ENCODE measurements at places on chromosomes 6 and 20.

- no peak for DNase-seq
These were observed 972 bp downstream of the GSTA3 start for GRCh38 chr6:52908526-52908925.

DNA sequence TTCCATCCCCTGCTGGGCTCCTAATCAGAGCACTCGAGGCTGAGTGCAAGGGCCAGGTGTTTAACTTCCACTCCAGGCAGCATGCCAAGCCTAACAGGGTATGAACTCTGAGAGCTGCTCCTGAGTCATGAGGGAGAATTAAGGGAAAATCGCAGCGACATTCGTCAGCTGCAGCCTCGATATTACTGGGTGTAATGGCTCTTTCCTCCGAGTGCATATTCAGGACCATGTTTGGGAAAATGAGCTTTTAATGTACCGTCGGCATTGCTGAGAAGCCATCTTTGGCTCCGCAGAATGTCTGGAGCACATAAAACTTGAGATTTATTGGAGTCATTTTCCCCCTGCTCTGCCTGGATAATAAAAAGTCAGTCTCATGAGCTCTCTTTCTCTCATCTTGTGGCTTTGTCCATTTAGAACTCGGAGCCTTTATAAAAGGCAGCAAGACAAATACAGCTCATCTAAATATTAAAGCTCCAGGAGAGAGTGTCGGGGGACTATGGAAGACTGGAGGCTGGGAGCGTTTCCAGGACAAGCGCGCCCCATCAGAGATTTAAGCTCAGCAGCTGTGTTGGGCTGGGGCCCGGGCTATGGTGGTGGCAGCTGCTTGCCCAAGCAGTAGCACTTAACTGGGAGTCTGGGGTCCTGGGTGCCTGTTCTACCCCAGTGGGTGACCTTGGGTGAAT lies 103.7 kb downstream of the TOX2 start:
- no peak for DNase-seq

- DNase-seq, result no peak
These were observed 54.6 kb downstream of the FOXC1 start for GRCh38 chr6:1664329-1664728.

DNA sequence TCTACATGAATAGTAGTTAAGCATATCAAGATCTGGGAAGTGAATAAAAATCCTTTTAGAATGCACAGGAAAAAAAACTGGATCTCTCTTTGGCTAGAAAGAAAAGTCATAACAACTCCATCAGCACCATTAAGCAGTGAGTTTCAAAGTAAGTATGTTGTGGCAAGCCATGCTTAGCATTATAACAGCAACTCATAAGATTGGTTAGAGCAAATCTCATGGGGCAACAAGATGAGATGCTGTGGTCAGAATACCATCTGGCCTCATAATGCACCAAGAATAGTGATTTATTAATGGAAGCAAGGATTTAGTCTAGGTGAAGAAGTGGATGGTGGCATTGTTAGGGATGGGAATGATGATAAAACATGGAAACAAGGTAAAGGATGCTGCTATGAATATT lies 159.4 kb downstream of the PHF3 start:
- no peak for DNase-seq

DNA sequence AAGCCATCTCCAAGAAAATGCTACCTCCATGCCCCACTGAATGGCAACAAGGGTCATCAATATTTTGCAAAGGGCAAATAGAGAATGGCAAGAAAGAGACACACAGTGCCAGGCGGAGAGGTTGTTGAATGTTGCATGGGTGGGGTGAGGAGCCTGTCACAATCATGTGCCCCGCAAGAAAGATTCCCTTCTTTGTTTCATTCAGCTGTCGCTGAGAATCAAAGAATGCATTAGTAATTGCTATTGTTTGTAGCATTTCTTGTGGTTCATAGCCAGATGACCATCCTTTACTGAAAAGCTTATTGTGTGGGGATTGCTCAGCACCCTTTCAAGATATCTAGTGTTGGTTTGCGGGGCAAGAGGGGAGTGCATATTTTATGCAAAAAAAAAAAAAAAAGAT lies 166.5 kb upstream of the QKI start:
- no peak for DNase-seq

DNA sequence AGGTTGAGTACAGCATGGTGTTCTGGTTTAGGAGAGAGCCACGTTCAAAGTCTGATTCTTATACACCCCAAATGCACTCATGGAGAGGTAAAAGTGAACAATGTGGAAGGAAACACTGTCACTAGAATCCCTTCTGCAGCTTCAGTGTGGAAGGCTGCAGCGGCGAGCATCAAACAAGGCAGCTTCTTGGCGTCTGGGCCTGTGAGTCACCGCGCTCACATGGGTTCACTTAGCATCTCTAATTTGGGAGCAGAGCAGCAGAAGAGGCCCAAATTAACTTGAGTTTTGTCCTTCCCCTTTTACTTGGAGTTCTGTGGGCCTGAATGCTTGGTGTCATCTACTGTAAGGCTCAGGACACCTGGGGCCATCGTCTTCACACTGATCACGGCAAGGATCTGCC lies 10.9 kb upstream of the E2F1 start:
- no peak for DNase-seq

GRCh38 chr20:61347443-61347842 lies 95.4 kb downstream of the CDH4 start:
- no peak for DNase-seq

GRCh38 chr6:121652223-121652622 lies 216.8 kb downstream of the GJA1 start:
- DNase-seq, result peak; percentile 7

- peak; percentile 77 for DNase-seq
These were observed 52.2 kb downstream of the MARCKS start for GRCh38 chr6:113909224-113909856.

DNA sequence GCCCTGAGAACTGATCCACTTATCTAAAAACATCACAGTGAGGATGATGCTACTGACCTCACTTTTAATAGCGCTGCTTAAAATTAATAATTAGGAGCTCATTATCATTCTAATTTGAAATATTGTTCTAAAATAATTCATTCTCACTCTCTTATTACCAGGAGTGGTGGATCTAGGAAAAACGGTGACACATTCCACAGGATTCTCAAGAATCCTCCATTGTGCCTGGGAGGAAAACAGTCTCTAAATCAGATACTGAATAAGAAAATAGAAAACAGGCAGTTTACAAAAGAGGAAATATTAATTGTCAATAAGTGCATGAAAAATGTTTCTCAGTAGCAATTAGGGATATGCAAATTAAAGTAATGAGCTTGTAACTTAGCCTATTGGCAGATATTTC lies 187.4 kb downstream of the TENT5A start:
- DNase-seq, result no peak

- DNase-seq, result no peak
These were observed 365.9 kb downstream of the TAF4 start for GRCh38 chr20:61699495-61700374.

GRCh38 chr6:41927253-41927652 lies 6.0 kb downstream of the BYSL start:
- DNase-seq, result no peak

DNA sequence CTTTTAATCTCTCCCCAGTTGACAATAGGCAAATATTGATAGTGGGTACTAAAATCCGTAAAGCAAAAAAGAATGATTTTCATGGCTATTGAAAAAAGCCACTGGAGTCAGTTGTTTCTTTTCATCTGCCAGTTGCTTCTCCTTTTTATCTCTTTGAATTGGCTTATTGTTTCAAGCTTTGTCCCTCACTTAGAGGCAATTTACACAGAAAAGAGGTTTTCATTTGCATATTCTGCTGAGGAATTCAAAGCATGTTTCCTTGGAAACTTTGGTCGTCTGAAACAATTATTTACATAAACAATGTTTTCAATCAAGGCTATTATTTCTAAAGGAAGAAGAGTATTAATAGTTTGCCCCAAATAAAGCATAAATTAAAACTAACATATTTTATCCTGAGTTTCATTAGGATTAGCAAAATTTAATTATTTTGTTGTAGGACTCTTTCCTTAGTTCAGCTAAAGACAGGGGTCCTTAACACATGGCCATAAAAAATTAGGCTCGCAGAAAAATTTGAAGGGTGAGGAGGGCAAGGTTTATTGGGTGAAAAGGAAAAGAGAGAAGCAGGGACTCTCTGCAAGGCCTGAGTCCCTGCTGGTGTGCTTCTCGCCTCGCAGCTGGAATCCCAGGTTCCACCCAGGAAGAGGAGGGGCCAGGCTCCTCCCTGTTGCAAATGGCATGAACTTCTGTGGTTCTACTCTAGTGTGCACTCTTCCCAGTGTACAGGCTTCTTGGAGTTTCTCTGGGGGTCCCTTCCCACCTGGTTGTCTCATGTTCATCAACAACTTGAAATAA lies 138.8 kb upstream of the LAMA2 start:
- DNase-seq, result no peak

DNA sequence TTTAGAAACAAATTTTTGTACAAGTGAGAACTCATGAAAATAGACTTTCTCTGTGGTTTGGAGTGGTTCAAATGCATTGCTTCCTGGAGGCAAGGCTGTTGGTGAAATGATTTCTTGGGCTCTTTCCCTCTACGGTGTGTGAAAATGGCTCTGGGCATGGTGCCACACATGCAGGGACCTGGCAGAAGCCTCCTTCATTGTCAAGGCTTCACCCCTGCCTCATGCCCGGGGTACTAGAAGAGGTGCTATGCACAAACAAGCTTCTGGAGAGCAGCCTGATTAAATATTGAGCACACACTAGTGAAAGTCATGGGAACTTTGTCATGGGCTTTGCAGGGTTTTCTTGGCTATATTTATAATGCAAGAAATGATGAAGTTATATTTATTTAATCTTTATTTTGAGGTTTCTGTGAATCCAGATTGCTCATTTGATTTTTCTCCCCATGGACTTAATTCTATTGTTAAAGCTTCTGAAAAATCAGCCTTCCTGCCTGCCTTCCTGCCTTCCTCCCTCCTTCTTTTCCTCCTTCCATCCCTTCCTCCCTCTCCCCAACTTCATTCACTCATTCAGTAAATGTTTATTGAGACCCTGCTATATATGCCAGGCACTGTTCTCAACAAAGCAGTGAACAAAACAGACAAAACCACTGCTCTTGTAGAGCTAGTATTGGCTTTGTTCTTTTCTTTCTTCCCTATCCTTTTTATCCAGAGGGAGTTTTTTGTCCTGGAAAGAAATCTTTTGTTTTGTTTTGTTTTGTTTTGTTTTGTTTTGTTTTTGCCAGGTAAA lies 21.0 kb downstream of the C6orf89 start:
- no peak for DNase-seq

GRCh38 chr20:25012616-25013189 lies 20.2 kb upstream of the APMAP start:
- DNase-seq, result no peak

GRCh38 chr6:7730784-7731227 lies 4.9 kb downstream of the BMP6 start:
- DNase-seq, result no peak

- no peak for DNase-seq
These were observed 10.1 kb upstream of the SIRPD start for GRCh38 chr20:1567392-1568162.

DNA sequence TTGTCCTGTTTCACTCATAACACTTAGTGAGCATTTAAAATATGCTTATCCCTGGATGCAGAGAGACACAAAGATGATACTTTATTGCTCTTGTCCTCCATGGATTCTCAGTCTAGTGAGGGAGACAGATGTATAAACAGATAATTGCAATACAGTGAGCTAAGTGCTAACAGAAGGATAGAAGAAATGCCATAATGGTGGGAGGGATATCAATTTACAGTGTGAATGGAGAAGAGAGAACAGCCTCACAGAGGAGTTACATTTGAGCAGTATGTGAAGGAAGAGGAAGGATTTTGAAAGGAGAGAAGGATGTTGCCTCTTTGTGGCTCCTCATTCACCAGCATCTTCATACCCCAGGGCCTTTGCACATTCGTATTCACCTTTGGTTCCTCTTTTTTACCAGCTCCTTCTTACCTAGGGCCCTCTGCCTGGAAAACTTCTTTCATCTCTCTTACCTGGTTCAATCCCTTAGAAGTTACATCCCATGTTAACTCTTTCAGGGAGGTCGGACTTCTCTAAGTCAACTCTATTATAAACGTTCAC lies 341.7 kb downstream of the PRL start:
- no peak for DNase-seq

GRCh38 chr6:113331021-113331420 lies 526.1 kb upstream of the MARCKS start:
- DNase-seq, result no peak

GRCh38 chr6:153192943-153193885 lies 62.1 kb upstream of the RGS17 start:
- DNase-seq, result no peak

GRCh38 chr6:29531668-29532067 lies 27.9 kb downstream of the UBD start:
- DNase-seq, result no peak

DNA sequence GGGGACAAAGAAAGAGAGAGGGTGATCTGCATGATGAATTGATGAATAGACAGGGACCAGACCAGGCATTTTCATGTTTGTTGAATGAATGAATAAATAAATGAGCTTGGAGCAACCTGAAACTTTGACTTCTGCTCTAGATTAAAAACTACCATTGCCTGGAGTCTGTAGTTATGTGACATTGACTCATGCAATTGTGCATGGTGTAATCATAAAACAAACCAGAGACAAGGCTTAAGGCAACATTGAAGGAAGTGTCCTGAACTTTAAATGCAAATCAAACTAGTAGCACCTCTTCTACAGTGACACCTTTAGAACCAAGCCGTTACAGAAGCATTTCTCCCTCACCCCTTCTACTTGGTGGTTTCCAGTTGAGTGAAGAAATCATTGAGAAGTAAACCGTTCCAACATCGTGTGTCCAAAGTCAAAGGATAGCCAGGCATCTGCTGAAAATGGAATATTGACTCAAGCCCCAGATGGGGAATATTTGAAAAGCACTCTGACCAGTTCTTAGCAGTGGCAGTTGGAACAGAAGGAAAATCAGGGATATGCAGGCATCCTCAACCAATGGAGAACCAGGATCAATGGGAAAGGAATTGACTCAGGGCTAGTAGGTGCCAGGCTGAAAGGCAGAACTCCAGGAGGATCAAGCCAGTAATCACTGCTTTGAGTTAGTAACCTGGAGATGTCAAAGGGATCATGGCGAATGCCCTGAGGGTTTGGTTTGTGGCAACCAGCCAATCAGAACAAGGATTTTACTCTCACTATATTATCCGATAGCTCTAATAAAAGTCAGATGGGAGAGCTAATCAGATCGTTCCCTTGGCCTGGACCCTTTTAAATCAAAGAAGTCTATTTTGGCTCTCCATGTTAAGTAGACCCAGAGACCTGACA lies 171.2 kb upstream of the TSHZ2 start:
- DNase-seq, result no peak

- DNase-seq, result no peak
These were observed 41.2 kb upstream of the ASIP start for GRCh38 chr20:34200023-34200422.

GRCh38 chr20:51162015-51162414 lies 139.1 kb upstream of the KCNG1 start:
- DNase-seq, result no peak

DNA sequence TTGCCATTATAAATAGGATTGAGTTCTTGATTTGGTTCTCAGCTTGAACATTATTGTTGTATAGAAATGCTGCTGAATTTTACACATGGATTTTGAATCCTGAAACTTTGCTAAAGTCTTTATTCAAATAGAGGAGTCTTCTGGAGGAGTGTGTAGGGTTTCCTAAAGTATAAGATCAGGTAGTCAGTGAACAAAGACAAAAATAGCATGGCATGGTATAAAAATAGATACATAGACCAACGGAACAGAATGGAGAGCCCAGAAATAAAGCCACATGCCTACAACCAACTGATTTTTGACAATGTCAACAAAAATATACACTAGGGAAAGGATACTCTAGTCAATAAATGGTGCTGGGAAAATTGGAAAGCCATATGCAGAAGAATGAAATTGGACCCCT lies 740.1 kb downstream of the QKI start:
- no peak for DNase-seq

Measured in Kasumi-1 (cell line).